Stimulated activated CD4-positive, alpha-beta T cell treated with anti-CD3 and anti-CD28 coated beads, TNF-alpha, amount 100 ng/mL, for 4 hours (primary cell): ENCODE measurements at places on chromosomes 1 and 21.

DNA sequence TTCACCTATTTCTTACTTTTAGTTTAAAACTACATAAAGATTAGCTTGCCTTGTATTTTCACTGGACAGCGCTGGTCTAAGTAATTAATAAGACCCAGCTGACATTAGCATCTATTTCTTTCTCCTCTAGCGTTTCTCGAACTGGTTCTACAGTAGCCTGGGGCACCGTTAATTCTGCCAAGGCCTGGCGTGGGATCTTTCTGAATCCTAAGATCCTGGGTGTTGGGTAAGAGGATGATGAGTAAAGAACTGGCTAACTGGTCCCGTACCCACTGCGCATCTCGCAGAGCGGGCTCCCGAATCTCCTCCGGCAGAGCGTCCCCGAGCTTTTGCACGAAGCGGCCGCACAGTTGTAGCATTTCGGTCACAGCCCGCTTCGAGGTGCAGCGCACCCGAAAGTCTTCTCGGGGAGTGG is 309 bp downstream of the NSL1 start:
- no peak for DNase-seq

DNA sequence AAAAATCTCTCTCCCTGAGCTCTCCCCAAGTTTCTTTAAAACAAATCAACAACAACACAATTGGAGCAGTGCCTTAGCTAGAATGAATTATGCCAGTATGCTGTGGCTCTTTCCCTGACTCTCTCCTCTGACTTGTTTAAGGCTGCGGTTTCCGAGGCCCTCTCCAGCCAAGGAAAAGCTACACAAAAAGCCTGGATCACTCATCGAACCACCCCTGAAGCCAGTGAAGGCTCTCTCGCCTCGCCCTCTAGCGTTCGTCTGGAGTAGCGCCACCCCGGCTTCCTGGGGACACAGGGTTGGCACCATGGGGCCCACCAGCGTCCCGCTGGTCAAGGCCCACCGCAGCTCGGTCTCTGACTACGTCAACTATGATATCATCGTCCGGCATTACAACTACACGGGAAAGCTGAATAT is 1.9 kb downstream of the S1PR1 start:
- DNase-seq: peak; percentile 80

GRCh38 chr1:226131639-226132038 is 54.9 kb downstream of the ACBD3 start:
- DNase-seq: no peak

DNA sequence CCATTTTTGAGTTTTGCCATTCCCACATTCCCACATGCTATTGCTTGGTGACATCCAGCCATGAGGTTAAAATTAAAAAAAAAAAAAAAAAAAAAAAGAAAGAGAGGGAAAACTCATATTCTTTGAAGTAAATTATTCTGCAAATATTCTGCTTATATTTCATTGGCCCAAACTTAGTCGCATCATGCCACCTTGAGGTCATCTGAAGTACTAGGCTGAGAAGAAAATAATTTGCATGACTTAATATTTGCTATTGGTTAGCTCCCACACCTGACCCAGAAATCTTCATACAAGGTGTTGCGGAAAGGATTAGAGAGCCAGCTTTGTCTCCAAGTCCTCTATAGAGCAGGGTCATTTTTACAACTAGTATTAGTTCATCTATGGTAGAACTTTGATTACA is 2206.0 kb downstream of the MRPL39 start:
- no peak for DNase-seq

GRCh38 chr1:228337031-228337564 is 69.5 kb downstream of the TRIM11 start:
- no peak for DNase-seq

DNA sequence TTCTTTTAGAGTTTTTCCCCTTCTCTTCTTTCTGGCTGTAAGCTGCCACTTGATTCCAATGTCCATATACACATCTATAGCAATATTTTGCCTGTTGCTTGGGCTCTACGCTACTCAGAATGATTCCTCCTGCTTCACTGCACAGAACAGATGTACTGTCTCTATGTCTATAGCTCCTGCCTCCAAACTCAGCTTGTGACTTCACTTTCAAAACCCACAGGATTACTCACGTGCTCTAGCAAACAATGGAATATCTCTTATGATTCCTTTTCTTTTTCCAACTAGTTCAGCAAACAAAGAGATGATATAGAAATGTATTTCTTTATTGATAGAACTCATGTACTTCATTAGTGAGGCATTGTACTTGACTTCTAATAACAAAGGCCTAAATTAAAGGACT is 80.5 kb upstream of the SOX13 start:
- DNase-seq: no peak

GRCh38 chr1:233197940-233198339 is 97.6 kb downstream of the PCNX2 start:
- DNase-seq: no peak

- no peak for DNase-seq
Observed at GRCh38 chr1:7868070-7868780, 15.4 kb upstream of the UTS2 start.

DNA sequence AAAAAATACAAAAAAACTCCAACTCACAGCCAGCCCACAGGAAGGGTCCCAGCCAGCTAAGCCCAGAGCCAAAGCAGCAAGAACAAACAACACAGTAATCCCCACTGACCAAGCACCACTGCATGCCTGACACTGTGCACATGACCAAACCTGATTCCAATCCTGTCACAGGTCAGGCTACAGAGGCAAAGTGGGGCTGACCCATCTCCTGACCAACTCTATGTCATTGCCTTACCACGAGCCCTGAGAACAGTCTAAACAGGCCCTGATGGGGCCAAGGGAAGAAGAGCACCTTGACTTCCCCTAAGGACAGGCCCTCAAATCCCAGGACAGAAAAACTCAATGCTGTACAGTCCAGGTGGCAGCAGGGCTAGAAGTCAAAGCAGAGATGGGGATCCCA is 2.4 kb downstream of the LSS start:
- no peak for DNase-seq

DNA sequence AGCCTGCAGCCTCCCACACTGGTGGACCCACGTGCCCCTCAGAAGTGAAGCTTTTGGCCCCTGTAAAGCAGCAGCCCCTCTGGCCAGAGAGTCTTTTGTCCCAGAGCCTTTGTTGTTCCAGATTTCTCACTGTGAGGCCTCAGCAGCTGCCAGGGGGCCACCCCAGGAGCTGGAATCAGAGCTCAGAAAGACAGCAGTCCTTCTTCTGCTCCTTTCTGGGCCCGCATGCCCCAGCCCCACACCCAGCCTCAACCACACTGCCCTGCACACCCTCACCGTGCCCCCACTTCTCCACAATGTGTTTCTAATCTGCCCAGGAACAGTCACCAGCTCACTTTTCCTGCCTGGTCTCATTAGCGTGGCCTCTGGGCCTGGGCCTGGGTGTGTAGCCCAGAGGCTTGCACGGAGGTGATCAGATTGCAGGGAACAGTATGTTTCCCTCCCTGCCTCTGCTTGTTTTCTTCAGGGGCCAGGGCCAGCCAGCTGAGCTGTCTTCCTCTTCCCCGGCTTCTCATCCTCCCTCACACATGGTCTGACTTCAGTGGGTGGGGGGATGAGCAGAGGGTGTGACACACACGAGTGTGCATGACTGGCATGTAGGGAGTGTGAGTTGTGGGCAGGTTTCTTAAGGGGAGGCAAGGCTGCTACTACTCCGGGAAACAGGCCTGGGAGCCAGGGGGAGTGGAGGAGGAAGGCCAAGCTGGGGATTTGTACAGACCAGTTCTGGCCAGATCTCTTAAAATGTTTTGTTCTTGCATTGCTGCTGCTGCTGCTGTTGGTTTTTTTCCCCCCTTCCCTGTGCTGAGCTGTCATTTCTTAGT is 82.5 kb upstream of the ZNF648 start:
- DNase-seq: no peak

DNA sequence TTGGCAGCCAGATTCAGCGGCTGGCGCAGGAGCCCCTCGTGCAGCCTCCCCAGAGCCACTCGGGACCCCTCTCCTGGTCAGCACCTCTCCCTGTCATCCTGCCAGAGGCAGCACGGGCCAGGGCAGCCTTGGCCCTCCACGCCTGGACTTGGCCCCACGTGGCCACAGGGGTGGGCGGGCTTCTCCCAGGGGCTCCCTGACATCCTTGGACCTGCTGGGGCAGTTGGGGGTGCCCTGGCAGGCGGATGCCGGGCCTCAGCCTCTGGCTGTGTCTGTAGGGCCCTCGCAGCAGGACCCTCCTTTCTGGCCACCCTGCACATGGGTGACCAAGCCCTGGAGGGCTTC is 60.2 kb downstream of the MORN1 start:
- DNase-seq: no peak

- no peak for DNase-seq
Observed at GRCh38 chr1:9371951-9372350, 79.3 kb downstream of the SPSB1 start.

- DNase-seq: no peak
Observed at GRCh38 chr1:206513312-206514111, 6.2 kb downstream of the RASSF5 start.

- DNase-seq: no peak
Observed at GRCh38 chr1:107378866-107379265, 238.0 kb downstream of the NTNG1 start.
